ENCODE measurements at places on chromosomes 5 and 9.
A peak's percentile ranks its signal among the peaks of the same experiment; 100 is the strongest.

- DNase-seq, result no peak
Measured at GRCh38 chr5:167051402-167051768, 1240.1 kb upstream of the WWC1 start.

DNA sequence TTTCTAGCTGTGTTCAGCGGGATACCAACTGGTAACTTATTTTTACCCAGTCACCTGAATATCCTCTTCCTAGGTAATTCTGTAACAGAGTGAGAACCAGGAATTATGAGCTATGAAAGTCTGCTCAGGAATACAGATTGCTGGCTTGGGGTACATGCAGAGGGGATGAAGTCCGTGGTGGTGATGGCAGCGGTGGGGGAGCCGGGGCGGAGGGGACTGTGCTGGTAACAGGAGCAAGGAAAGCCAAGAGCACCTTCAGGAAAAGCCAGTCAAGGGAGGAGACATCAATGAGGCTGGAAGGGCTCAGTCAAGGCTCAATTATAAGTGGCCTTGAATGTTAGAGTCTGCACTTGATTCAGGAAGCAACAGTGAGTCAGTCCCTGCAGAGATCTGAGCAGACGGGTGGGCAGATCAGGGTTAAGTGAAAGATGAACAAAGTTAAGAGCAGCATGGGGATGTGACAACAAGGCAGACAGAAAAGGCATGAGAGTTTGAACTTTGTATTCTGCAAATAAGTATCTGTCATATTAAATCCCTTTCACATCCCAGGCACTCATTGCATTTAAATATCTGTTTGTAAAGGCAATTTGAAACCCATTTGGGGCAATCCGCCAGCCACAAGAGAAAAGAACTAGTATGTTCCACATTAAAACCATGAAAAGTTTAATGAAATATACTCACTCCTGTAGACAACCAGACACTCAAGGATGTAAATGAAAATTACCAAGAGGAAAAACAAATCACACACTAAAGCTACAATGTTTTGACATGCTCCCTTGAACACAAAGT, 101.2 kb downstream of the TTC39B start:
- no peak for DNase-seq

DNA sequence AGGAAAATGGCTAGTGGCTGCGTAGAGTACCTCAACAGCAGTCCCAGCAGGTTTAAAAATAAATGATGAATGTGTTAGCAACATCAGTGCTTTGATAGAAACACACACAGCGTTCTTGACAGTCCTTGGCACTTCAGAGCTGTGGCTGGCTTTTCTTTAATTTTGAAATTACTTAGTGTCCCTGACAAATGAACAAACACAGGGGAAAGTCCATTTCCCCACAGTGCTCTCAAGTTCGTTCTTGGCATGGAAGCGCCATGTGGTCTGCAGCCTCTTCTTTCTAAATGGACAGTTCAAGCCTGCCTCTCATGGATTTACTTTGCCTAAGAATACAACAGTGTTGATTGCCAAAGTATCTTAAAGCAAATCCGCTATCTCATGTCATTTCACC, 102.2 kb downstream of the ADAMTS12 start:
- no peak for DNase-seq

DNA sequence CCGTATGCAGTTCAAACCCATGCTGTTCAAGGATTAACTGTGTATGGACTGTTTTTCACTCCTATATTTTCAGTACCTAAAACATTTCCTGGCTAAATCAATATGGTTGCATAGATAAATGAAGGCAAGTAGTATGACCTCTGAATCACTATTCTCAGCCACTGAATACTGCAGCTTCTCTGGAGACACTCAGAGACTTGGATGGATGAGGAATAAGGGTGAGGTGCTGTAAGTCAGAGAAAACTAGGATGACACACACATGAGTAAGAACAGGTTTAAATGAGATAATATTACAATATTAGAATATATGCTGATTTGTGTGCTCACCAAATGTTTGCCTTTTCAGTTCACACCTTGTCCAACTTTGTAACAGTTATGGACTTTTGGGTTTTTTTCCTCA, 26.0 kb upstream of the ANXA1 start:
- DNase-seq, result no peak

DNA sequence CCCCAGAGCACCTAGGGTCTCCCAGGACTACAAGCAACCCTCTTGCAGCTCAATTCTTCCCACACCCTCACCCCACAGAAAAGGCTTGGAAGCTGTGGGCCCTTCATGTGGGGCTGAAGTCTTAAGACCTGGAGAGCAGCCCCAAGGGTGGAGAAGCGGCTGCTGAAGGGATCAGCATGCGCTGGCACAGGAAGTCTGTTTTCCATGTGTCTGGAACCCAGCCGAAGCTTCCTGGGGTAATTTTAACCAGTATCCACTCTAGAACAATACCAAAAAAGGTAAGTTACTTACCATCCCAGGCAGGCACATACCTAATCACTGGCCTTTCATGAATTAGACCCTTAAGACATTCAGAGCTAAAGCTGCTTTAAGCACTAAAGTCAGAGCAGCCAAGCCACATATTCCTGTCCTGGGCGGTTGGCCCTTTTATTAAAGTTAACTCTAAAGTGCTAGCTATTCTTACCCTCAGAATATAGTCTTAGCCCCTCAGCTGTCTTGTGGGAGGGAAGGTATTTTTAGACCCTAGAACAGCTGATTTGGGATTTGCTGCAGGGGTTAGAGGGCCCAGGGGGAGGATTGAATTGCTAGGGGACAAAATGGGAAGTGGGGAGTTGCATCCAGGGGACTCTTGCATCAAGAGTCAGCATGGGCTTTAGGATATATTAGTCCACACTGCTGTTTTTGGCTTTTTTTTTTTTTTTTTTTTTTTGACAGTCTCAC, 6.9 kb downstream of the IL17B start:
- peak; percentile 89 for DNase-seq

GRCh38 chr5:169062690-169063089, 238.2 kb downstream of the SLIT3 start:
- DNase-seq, result no peak

DNA sequence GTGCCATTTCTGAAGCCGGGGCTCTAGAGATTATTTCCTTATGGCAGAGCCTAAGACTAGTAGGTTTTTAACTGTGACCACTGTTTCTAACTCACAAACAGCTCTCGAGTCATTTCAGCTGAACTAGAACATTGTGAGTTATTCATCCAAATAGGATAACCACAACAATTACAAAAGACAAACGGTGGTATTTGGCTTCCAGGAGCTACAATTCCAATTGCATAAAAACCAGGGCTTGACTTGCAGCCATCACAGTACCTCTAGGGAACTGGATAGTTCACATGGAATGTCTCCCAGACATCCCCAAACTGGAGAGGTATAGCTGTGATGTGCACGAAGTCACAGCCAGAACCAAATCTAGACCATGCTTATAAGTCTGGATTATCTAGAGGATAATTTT, 224.8 kb downstream of the FAM114A2 start:
- DNase-seq, result no peak
